Ascending aorta (tissue), 2 donors: ENCODE measurements at places on chromosomes 3 and 15. TPM values are rescaled to one million over a fixed set of nuclear protein-coding genes. Genes with fewer than 3 reads are reported as not detected.

- DNase-seq = no peak
Observed at GRCh38 chr3:36193448-36193847, 186.9 kb upstream of the STAC start.

DNA sequence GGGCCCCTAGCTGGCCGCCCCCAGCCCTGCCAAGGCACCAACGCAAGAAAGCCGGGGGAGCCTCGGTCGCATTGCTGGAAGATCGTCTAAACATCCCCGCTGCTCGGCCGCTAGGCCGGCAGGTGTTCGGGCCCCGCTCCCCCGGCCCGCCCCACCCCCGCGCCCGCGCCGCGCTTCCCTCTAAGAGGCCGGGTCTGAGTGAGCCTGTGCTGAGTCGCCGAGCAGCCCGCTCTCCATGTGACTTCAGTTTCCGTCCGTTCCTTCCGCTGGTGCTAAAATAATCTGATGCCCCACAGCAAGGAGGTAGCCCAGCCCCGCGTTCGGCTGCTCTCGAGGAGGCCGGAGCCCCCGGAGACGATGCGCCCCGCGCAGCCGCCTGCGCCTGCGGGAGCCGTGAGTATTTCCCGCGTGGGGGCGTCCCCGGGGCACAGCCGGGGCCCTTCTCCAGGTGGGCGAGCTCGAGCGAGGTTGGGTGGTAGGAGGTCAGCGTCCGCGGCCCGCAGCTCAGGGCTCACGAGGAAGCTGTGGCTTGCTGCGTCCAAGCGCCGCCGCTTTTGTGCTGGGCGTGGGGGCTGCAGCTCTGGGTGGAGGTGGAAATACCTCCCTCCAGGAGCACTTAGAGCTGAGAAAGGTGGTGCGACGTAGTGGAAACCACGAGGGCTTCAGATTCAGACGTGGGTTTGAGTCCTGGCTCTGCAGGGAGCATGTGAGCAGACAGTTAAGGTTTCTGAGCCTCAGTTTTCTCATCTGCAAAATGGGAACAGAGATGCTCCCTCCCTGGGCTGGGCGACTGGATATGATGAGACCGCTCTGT, at the start of gene NRROS:
Gene NRROS, plus strand, starts transcription at position 212 of the 814 bp plus-strand sequence. CDS start 14,846 bp downstream, outside the sequence.
- peak; percentile 46 for DNase-seq

- no peak for DNase-seq
Observed at GRCh38 chr15:63319065-63319464, 41.7 kb downstream of the APH1B start.

- no peak for DNase-seq
Observed at GRCh38 chr3:144463911-144464310, 492.3 kb downstream of the DIPK2A start.

- DNase-seq = no peak
Observed at GRCh38 chr3:176780766-176781165, 416.5 kb downstream of the TBL1XR1 start.

- DNase-seq = no peak
Observed at GRCh38 chr3:105526360-105527111, 159.8 kb downstream of the ALCAM start.

GRCh38 chr3:89025185-89025584, 82.2 kb upstream of the EPHA3 start:
- no peak for DNase-seq

DNA sequence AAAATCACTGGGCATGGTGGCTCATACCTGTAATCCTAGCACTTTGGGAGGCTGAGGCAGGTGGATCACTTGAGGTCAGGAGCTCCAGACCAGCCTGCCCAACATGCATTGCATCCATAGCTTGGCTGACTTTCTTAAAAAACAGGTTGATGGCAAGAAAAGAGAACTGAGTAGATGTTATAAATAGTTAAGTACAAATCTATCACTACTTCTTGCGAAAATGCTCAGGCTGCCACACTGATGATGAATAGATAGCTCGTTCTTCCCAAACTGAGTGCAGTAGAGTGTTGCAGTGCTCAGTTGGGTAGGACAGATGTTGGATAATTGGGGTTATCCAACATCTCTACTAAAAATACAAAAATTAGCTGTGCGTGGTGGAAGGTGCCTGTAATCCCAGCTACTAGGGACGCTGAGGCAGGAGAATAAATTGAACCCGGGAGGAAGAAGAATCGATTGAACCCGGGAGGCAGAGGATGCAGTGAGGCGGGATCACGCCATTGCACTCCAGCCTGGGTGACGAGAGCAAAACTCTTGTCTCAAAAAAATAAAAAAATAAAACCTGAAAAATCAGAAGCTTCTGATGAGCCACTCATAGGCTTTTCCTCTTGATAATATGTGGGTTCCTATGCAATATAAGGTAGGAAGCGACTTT, 1.2 kb downstream of the BTLA start:
- no peak for DNase-seq

GRCh38 chr15:25766417-25766816, 96.7 kb downstream of the ATP10A start:
- no peak for DNase-seq

DNA sequence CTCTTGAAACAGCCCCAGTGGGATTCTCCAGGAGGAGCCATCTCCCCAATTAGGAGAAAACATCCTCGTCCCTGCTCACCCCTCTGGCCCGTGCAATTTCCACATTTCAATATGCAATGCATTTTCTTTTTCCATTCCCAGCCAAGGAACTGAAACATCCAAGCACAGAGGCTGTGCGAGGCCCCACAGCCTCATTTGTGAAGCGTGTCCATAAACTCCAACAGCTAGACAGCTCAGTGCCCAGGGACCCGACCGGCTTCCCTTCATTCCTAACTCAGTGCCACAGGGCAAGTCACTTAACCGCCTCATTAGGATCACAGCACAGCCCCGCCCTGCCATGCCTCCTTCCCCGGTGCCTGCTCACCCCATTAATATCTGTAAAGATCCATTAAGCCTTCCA, 204.2 kb upstream of the IGF1R start:
- DNase-seq = no peak

DNA sequence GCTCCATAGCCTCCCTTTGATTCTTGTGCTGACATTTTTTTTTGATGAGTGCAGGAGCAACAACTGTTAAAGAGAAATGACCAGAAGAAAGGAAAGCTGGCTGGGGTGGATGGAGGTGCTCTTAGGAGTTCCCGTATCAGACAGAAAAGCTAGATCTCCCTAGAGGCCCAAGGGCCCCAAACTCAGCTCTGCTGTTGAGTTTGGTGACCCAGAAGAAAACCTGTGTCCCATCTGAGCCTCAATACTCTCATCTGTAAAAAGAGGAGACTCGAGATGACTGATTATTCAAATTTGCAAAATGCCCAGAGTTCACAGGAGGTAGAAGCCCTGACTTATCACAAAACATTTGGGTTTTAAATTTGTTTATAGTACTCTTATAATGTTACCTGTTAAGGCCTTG, 142.4 kb downstream of the TIGIT start:
- no peak for DNase-seq

- DNase-seq = no peak
Observed at GRCh38 chr3:139353920-139354556, 10.2 kb downstream of the MRPS22 start.

DNA sequence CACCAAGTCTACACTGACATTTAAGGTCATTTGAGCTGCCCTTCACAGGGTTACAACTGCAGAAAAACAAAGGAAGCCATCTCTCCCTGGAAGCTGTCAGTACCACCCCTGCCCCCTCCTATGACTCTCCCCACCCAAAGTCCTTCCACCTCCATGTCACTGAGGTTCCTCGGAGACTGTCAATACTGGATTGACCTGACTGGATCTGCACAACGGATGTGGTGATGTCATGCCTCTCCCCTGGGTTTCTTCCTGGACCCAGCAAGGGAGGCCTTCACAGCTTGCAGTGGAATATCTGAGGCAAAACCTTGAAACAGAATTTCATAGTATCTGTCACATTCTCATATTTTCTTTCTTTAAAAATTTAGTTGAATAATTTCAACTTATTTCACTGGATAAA, 153.5 kb downstream of the CLSTN2 start:
- DNase-seq = no peak

GRCh38 chr15:45187894-45188830, at the start of gene SHF:
SHF (minus strand) TSS chr15:45187966; CDS start chr15:45187951, 15 bp downstream.
- no peak for DNase-seq

GRCh38 chr15:57540736-57541135, 51.0 kb upstream of the MYZAP start:
- DNase-seq = no peak

GRCh38 chr3:127137757-127138536, 55.0 kb upstream of the PRR23E start:
- no peak for DNase-seq

DNA sequence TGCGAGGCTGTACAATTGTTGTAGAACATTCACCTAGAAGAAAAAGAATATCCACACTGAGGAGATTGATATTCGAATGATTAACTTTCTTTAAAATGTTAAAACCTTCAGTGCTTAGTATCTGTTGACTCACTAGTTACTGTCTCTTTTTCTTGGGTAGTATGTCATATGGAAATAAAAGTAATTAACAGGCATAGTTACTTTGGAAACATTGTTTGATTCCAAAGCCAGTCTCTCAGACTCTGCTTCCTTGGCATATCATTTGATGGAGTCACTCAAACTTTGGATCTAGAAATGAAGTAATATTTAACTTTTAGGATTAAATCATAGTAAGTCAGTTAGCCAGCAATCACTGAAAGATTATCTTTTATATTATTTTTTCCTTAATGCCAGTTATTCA, 63.4 kb downstream of the MAP2K5 start:
- DNase-seq = no peak

- no peak for DNase-seq
Observed at GRCh38 chr15:48170981-48171380, 7.1 kb downstream of the MYEF2 start.

DNA sequence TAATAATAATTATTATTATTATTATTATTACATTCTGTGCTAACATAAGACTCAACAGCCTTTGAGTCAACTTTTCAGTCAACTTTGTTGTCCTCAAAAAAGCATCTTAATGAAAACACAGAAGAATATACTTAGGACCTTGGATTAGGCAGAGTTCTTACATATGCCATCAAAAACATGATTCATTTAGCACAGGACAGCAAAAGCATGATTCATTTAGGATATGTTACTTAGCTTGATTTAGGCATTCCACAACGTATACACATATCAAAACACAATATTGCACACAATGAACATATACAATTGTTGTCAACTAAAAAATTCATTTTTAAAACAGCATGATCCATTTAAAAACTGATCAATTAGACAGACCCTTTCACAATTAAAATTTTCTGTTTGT, 213.0 kb downstream of the FMN1 start:
- DNase-seq = no peak

GRCh38 chr3:98552232-98553020, 20.6 kb downstream of the GPR15 start:
- no peak for DNase-seq

- no peak for DNase-seq
Observed at GRCh38 chr3:181076558-181076957, 87.0 kb upstream of the DNAJC19 start.

- no peak for DNase-seq
Observed at GRCh38 chr3:14614862-14615261, 36.7 kb upstream of the CCDC174 start.

GRCh38 chr3:158097593-158098308, 8.5 kb downstream of the SHOX2 start:
- DNase-seq = no peak

GRCh38 chr15:37767841-37768455, 166.5 kb upstream of the TMCO5A start:
- no peak for DNase-seq

GRCh38 chr3:46693892-46694226, 380 bp upstream of the ALS2CL start:
- DNase-seq = no peak

DNA sequence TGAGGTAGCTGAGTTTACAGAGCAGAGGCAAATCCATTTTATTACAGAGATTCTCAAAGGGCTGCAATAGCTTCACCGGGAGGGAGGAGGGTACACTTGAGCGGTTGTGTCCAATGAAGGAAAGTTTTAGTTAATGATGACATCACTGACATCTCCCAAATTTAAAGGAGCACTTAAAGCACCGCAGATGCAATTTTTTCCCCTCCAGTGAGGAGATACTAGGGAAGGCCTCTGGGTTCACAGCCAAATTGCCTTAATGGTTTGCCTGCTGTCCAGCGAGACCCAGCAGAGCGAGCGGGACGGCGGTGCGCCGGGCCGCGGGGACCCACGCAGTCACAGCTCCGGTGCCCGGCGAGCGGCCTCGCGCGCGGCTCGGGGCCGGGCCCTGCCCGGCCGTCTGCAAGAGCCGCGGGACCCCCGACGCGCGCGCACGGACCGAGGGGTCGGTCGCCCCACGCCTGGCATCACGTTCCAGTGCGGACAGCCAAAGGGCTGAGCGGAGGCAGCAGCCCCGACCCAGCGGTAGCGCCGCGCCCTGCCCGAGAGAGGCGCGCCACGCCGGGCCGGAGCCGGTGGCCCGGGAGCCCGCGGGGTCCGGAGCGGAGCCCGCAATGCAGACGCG, 160.5 kb upstream of the CHRNA7 start:
- no peak for DNase-seq

GRCh38 chr15:51401051-51401780, 59.8 kb downstream of the GLDN start:
- DNase-seq = peak; percentile 2

DNA sequence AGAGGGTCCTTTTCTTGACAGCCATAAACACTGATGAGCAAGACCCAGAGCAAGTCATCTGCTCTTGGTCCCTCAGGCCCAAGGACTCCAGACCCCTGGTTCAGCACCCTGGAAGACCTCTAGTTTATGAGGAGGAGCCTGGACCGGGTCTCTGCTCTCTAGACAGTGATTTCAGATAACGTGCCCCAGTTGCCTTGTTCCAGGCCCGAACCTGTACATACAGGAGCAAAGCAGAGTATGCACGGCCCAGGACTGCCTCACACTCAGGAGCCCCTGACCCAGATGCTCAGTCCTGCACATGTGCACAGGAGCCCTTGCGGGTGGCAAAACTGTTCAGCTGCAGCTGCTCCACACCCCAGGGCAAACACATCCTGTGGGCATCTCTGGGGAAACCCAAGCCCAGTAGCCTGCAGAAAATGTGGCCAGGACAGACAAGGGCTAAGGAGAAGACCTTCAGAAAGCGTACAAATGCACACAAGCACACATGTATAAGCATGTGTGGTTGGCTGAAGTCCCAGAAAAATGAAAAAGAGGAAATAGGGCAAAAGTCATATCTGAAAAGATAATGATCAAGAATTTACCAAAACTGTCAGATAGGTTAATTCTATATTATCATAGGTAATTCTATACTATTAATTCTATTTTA, 59.9 kb upstream of the CORO2B start:
- no peak for DNase-seq

The FMN1 gene
- total RNA-seq = 4.3 TPM

The SNX1 gene
- total RNA-seq = 33.8 TPM

The TMOD2 gene
- total RNA-seq = 7.0 TPM

The KCNAB1 gene
- 15.1 TPM for total RNA-seq

The MUC4 gene
- not detected for total RNA-seq

The SI gene
- total RNA-seq = not detected

The ALDH1L1 gene
- 36.1 TPM for total RNA-seq

The ANKRD34C gene
- not detected for total RNA-seq

The DAZL gene
- total RNA-seq = not detected

The MOBP gene
- not detected for total RNA-seq

The CCR2 gene
- total RNA-seq = 0.11 TPM

The SLC9C1 gene
- total RNA-seq = 0.32 TPM

The OR5K2 gene
- not detected for total RNA-seq

The TOP2B gene
- 20.0 TPM for total RNA-seq
